Central memory CD8-positive, alpha-beta T cell (primary cell): ENCODE measurements at places on chromosomes 6 and 20.

DNA sequence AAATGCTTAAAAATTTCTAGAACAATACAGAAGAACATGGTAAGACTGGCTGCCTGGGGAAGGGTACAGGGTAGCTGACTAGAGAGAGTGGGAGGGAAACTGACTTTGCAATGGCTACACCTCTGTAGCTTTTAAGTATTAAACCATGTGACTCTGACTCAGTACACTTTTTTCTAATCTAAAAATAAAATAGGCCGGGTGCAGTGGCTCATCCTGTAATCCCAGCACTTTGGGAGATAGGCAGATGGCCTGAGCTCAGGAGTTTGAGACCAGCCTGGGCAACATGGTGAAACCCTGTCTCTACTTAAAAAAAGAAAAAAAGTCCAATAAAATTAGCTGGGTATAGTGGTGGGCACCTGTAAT, 18.5 kb downstream of the ATP9A start:
- no peak for DNase-seq

DNA sequence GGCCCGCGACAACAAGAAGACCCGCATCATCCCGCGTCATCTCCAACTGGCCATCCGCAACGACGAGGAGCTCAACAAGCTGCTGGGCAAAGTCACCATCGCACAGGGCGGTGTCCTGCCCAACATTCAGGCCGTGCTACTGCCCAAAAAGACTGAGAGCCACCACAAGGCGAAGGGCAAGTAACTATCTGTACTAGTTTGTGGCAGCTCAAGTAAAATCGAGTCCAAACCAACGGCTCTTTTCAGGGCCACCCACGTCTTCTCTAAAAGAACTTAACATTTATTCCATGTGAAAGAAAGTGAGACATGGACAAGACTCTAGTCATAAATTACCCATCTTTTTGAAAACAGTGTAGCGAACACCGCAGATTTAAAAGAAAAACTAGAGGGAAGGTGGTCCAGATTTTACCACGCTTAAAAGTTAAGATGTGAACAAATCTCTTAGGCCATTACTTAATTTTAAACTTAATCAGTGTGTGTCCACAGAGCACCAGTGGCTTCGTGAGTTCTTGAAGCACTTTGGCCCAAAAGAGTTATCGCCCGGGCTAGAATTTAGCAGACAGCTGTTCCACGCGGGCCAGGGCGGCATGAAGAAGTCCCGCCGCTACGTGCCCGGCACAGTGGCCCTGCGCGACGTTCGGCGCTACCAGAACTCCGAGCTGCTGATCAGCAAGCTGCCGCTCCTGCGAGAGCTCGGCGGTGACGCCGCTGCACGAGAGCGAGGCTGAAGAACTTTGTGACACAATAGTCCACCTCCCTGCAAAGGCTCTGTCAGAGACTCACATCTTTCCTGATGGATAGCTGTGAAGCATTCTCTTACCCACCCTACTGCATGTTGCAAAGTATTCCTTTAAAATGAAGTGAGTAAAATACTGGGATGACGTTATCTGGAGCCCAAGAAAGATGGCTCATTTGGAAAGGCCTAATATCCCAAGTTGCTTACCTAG, 113.9 kb upstream of the PRSS16 start:
- DNase-seq: peak; percentile 58

GRCh38 chr6:75204217-75204958, 1.5 kb downstream of the COL12A1 start:
- DNase-seq: no peak

DNA sequence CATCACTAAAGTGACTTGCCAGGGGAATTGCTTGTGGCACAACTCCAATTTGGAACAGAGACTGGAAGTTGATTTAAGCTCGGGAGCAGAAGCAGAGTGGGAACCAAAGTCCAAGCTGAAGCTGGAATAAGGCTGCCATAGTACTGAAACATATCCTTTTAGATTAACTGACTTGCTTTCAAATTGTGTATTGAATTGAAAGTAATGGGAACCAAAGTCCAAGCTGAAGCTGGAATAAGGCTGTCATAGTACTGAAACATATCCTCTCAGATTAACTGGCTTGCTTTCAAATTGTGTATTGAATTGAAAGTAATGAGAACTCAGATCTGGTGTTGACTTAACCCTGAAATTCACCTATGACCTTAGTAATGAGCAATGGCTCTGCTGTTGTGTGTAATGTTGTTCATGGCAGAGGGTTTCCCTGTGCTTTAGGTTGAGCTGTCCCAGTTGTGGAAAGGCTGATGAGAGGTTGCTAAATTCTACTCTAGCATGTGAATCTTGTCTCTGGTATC, 40.2 kb downstream of the CENPW start:
- DNase-seq: no peak

DNA sequence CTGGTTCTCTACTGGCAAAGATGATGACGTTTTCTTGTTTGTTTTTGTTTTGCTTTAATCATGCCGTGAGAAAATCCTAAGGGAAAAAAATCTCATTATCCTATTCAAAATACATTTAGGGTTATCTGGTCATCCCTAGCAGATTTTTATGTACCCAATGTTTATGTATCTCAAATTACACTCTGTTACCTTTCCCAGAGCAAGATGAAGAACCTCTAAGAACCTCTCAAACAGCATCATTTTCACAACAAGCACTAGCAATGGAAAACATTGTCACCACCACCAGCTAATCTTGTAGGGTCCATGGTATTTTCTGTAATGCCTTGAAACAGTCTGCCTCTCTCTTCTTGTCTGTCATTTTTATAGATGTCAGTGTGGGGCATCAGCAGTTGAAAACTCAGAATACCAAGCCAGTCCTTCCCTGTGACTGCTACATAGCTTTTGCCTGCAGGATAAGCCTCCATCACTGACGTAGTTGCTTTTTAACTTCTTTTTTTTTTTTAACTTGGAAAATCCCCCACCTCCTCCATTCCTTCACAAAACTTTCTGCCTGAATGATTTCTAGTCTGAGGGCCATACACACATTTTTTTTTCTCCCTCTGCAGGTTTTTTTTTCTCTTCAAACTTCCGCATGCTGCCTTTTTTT, 2.4 kb upstream of the SNAP25 start:
- no peak for DNase-seq

- DNase-seq: no peak
Measured at GRCh38 chr6:141321493-141322347, 811.0 kb upstream of the GJE1 start.

DNA sequence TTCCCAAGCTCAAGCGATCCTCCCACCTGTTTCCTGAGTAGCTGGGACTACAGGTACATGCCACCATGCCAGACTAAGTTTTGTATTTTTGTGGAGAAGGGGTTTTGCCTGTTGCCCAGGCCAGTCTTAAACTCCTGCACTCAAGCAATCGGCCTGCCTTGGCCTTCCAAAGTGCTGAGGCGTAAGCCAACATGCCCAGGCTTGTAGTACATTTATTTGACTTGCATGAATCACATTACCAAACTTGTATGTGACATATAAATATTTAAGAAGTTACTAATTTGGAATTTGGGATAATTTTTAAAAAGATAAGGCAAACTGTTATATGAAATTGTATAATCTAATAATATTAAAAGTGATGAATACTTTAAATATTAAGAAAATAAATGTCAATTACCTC, 157.6 kb downstream of the MCHR2 start:
- DNase-seq: no peak

DNA sequence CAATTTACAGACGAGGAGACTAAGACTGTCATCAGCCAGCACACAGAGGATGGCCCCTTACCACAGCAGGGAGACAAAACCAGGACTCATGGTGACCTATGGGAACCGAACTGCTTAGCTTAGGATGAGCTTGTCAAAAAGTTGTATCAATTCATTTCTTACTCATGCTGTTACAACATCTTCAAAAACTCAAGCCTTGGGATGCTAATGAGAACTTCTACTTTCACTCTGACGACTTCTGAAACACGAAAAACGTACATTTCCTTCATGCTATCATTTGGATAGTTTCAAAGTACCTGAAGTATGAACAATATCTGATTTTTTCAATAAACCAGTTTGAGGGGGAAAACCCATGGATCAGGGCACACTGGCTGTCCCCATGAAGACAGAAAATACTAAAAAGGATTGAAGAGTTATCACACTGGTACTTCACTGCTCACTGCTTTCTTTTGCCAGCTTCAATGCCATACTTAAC, 31.9 kb downstream of the HIVEP2 start:
- DNase-seq: no peak

- DNase-seq: no peak
Measured at GRCh38 chr20:3502878-3503277, 32.1 kb downstream of the ATRN start.

DNA sequence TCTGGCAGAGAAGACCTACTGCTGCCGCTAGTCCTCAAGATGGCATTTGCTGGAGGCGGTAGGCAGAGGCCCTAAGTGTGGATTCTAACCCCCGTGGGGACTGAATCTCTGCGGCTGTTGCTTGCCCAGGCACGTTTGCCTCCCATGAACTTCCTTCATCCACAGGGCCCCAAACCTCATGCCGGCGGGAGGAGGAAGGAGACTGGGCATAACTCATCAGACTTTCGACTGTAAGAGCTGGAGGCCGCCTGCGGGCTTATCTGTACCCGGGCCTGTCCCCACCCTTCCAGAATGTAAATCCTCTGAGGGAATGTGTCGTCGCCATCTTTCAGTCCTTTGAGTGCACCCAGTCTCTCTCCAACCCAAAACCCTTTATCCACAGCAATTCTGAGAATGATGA, 990 bp downstream of the ZFP57 start:
- no peak for DNase-seq

DNA sequence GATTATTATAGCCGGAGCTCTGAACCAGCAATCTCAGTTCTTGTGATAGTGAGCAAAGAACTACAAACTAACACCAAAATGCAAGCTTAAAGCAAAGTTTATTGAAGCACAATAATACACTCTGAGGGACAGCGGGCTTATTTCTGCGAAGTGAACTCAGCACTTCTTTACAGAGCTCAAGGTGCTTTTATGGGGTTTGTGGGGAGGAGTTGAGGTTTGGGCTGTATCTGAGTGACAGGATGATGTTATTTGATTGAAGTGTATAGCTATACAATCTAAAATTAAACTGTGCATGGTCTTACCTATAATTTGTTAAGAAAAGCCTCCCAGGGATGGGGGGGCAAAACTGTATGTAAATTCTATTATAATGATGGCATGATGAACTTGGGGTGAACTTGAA, 1.0 kb upstream of the HFE start:
- no peak for DNase-seq

- no peak for DNase-seq
Measured at GRCh38 chr6:56370127-56370540, 122.8 kb upstream of the COL21A1 start.

- DNase-seq: peak; percentile 47
Measured at GRCh38 chr6:20404641-20405032, 3.0 kb downstream of the E2F3 start.

DNA sequence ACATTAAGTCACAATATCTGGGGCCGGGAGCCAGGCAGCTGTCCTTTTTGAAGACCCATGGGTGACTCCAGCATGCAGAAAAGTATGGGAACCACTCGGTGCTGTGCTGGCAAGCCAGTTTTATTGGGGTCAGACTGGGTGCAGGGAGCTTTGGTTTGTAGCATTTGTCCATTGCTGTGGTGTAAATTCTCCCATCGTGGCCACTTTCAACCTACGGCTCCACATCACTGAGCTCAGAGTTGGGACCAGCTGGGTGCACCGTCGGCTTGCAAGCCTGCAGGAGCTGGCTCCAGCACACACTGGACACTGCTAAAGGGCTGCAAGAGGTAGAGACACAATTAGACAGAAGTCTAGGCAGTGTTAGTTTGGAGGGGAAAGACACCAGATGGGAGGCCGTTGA, 66.9 kb downstream of the SYNJ2 start:
- DNase-seq: no peak

DNA sequence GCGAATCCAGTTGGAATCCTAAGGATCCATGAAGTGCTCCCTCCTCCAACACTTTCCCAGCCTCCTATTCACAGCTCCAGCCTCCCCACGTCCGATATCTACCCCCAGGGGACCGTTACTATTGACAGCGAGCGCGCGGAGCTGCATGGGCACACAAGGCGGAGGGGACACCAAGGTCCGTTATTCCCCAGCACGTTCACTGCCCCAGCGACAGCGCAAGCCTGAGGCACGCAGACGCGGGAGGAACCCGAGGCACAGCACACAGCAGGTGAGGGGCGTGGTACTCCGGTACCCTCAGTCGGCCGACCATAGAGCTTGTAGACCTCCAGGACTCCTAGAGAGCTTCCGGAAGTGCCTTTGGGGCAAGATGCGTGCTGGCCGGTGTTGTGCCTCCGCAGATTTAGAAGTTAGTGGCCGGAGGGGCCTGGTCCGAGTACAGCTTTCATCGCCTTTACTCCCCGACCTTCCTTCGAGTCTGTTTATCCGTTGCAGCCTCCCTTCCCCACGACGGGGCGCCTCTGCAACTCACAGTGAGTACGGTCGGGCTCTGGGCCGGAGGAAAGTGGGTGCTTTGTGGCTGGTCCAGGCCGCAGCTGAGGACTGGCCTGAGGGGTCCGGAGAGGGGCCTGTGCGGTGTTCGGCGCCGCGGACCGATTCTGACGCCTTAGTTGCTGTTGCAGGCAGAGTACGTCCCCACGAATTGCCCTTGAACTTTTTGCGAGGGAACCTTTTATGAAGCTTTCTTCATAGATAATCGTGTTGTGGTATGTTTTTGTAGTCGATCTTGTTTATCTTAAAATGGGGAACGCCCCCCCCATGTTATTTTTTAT, at the start of gene ZKSCAN8:
ZKSCAN8 (plus strand) TSS at position 384 of the 830 bp plus-strand sequence. CDS start 6,525 bp downstream, outside the sequence.
- peak; percentile 58 for DNase-seq

DNA sequence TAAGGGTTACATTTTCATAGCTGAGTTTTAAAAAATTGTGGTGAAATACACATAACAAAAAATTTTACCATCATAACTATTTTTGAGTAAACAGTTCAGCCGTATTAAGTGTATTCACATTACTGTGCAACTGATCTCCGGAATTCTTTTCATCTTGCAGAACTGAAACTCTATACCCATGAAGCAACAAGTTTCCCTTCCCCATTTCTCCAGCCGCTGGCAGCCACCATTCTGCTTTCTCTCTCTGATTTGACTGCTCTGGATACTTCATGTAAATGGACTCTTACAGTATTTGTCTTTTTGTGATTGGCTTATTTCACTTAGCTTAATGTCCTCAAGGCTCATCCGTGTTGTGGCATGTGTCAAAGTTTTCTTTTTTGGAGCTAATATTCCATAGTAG, 341.6 kb downstream of the QKI start:
- DNase-seq: no peak
